Tibial artery (tissue), 4 donors: ENCODE measurements at places on chromosomes 11 and 22.

GRCh38 chr11:101721270-101721669 is 137.5 kb upstream of the TRPC6 start:
- DNase-seq: no peak

DNA sequence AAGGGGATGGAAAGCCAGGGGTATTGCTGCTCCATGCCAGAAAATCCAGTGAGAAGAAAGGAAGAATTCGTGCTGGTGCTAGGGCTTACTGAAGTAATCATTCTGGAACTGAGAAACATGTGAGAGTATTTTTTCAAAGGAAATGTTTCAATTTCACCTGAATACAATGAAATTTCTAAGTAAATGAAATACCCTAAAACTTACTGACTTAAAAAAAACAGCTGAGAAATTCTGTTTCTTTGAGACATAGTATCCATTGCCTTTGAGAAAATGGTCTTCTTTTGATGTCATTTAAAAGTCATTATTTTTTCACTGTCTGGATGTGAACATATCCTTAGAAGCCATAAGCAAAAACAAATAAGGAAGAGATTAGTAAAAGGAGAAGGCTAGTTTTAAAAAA is at the start of gene OR51V1:
OR51V1 (minus strand) TSS at position 101 of the 400 bp plus-strand sequence; CDS start at position 101, 0 bp downstream.
- DNase-seq: no peak

DNA sequence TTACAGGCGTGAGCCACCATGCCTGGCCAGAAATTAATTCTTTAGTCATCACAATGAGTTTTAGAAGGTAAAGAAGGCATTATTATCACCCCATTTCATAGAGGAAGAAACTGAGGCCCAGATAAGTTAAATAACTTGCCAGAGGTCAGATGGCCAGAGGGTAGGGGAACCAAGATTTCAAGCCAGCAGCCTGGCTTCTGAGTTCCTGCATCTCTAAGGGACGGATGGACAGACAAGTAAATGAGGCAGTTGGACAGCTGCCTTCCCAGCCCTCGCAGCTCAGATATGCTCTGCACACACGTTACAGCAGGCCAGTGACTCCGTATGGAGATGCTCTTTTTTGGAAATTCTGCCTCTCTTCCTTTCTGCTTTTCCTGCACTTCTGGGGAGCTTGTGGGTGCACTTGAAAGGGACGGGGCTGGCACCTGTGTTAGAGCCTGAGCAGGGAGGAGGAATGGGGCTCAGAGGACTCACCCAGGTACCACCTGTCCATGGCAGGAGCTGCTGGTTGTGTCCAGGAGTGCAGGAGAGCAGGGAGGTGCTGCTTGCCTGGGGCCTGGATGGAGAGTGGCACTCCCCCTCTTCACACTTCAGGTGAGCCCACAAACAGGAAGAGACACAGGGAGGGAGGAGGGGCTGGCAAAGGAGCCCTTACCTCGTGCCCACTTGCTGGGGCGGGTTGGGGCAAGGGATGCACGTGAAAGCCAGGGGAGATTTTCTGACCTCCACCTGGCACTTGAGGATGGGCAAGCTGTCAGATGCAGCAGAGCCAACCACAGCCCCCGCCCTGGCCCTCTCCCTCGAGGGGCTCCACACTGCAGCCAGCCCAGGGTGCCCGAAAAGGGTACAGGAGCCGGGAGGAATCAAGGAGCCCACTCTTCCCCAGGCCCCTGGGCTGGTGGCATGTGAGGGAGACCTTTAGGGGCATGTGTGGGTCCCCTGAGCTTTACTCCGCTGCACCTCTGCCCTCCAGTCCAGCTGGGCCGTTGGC is 3.3 kb upstream of the FXYD2 start:
- DNase-seq: peak; percentile 51

GRCh38 chr11:85132851-85133585 is 494.1 kb downstream of the DLG2 start:
- DNase-seq: no peak

DNA sequence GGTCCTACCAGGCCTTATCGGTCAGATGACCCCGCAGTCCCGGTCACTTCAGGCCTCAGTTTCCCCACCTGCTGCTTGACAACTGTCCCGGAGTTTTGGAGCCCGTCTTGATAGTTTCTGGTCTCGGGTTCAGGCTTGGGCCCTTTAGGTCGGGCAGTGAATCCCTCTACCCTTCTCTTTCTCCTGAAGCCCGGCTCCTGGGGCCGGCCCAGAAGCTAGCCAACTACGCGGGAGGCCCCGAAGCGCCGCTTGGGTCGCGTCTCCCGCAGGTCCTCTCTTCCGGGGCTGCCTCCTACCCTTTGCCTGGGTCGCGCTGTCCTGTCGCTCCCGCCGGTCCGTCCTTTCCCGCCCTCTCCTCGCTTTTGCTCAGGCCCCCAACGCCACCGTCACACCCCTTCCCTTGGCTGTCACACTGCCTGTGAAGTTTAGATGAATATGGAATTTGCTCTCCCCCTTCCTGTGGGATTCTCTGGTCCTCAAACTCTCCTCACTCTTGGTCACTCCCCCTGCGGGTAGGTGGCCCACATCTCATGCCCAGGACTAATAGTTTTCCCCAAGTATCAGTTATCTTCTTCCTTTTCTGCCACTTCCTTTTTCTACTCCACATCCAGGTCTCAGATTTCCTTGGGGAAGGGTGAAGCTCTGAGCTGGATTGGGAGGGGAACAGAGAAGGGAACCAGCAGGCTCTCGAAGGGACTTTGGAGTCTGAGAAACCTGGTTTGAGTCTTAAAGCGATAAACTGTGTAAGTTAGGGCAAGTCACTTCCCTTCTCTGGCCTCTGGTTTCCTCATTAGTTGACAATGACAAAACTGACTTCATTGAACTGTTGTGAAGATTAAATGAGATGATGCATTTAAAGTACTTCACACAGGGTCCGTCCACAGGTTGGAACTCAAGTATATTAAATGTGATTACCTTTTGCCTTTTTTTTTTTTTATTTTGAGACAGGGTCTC is 790 bp downstream of the RAB1B start:
- DNase-seq: no peak

- no peak for DNase-seq
These were observed 14.6 kb upstream of the CTSD start for GRCh38 chr11:1778141-1778911.

- DNase-seq: no peak
These were observed 293.5 kb downstream of the TMEM135 start for GRCh38 chr11:87331273-87331672.

GRCh38 chr11:122505304-122506006 is 150.1 kb upstream of the UBASH3B start:
- DNase-seq: peak; percentile 92

GRCh38 chr11:16793009-16793408 is 54.6 kb downstream of the C11orf58 start:
- DNase-seq: no peak

DNA sequence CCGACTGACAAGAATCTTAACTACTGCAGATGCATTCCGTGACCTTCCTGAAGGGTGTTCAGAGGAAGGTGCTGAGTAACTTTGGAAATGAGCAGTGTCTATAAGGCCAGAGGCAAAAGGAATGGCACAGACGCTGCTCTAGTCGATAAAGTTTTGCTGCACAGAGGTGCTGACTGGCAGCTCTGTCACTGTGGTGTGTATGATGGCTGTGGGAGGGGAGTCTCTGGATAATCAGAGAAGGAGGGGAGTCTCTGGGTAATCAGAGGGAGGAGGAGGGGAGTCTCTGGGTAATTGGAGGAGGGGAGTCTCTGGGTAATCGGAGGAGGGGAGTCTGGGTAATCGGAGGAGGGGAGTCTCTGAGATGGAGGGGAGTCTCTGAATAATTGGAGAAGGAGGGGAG is 18.4 kb downstream of the PTDSS2 start:
- no peak for DNase-seq

DNA sequence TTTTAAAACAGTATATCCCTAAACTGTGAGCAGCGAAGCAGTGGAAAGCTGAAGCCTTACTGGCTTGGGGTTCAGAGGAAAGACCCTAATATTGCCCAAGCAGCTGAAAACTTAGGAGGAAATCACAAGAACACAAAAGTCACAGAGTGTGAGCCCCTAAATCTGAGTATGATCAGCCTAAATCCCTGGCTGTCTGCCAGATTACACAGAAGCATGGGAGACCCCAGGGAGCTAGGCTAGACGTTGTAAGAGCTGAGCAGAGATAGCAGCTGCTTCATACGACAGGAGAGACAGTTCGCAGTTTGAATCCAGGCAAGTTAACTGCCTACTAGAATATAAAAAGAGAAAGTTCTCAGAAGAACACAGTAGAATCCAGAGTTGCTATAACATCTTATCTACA is 81.2 kb downstream of the PACS1 start:
- DNase-seq: no peak

- DNase-seq: no peak
These were observed 234.0 kb downstream of the ST3GAL4 start for GRCh38 chr11:126589492-126589803.

GRCh38 chr11:116643521-116643920 is 129.3 kb downstream of the BUD13 start:
- no peak for DNase-seq

DNA sequence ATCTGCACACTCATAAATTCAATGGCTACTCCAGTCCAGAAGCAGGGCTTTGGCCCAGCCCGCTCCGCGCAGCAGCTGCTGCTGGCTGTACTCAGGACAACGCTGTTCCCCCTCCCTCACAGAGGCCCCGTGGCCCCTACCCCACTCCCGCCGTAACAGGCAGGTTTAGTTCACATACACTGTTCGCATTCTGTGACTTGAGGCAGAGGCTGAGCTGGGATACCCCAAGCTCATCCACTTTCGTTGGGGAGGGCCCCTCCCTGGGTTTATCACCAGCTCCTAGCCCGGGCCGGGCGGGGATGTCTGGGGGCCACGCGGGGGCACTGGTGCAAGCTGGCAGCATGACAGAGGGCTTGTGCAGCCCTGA is 52.4 kb downstream of the SYT13 start:
- peak; percentile 14 for DNase-seq

GRCh38 chr22:29885610-29886009 is 2.6 kb downstream of the MTMR3 start:
- no peak for DNase-seq

- no peak for DNase-seq
These were observed 23.3 kb downstream of the NTM start for GRCh38 chr11:131393691-131394090.

- DNase-seq: no peak
These were observed 2.1 kb upstream of the DLAT start for GRCh38 chr11:112023104-112023503.

DNA sequence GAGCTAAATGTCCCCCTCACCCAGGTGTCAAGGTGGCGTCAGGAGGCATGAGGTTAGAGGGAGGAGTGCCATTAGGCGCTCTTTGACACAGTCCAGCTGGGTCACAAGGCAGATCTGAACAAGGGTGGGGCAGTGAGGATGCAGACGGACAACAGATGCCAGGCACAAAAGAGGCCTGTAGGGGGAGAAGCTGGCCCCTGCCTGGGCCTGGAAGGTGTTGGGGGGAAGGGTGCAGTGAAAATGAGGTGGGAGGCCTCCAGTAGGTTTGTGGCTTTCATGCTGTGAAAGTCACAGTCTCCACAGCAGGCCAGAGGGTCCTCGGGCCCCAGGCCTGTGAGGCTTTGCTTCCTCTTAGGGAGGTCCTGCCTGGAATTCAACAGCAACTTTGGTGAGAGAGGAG is 85.0 kb upstream of the PLET1 start:
- no peak for DNase-seq

DNA sequence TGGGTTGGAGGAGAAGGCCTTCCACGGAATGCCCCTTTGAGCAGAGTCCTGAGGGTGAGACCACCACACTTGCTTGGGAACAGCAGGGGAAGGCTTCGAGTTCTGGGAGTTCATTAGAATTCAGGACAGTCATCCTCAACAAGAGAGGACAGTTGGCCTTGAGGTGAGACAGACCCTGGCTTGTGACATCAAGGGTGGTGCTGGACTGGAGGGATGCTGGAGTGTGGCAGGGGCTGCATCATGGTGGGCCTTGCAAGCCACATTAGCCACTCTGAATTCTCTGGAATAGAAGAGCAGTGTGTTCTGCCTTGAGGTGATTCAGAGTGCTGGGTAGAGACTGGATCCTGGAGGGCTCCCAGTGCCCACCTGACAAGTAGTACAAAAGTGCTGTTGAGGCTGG is 26.3 kb downstream of the APLP2 start:
- no peak for DNase-seq

DNA sequence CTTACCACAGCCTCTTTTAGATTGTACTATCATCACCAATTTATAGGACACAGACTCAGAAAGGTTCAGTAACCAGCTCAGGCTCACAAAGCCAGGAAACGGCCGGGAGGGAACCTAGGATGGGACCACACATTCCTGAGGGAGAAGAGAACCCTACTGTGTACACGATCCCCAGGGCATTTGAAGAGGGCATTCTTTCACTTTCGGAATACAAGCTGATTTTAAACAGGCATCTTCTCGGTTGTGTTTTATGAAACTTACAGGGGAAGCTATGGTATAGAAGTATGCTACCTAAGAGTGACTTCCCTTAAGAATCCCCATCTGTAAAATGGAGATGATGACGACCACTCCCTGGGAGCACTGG is 19.0 kb downstream of the SMCO4 start:
- no peak for DNase-seq

GRCh38 chr11:12516387-12517105 is 139.2 kb downstream of the PARVA start:
- peak; percentile 34 for DNase-seq

GRCh38 chr11:82465481-82465880 is 268.2 kb downstream of the FAM181B start:
- DNase-seq: no peak

GRCh38 chr11:71488681-71489270 is 35.8 kb downstream of the NADSYN1 start:
- DNase-seq: no peak

GRCh38 chr22:49300951-49301397 is 526.7 kb downstream of the BRD1 start:
- DNase-seq: peak; percentile 9

- no peak for DNase-seq
These were observed 144.1 kb upstream of the B3GAT1 start for GRCh38 chr11:134556186-134556585.

DNA sequence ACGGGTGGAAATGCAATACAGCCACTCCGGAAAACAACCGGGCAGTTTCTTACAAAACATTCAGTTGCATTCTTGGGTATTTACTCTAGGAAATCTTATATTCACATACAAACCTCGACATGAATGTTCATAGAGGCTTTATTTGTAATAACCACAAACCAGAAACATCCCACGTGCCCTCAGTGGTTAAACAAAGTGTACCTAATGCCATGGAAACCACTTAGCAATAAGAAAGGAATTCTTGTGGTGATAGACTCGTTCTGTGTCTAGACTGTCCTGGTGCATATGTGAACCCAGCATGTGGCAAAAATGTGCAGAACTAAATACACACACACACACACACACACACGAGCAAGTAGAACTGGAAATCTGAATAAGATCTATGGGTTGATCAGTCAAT is 1073.3 kb downstream of the TBC1D22A start:
- no peak for DNase-seq
